ENCODE measurements at places on chromosomes 11 and 22.
A peak's percentile ranks its signal among the peaks of the same experiment; 100 is the strongest.

DNA sequence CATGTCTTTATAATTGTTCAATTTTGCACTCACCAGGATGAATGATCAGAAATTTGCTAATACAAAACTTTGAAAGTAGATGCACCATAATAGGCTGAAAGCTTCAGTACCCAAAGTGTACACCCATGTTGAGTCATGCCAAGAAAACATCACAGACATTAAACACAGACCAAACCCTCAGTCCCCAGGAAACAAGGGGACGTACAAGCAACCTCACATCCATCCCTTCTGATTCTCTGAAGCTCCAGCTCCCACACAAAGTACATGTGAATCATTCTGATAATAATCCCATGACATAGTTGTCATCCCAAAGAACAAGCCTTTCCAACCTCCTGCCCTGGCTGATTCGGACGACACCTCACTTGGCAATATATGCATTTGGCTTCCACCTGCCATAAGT, 183.8 kb downstream of the SNX19 start:
- DNase-seq, result no peak

- DNase-seq, result no peak
These were observed 19.0 kb upstream of the MYH9 start for GRCh38 chr22:36406721-36407120.

DNA sequence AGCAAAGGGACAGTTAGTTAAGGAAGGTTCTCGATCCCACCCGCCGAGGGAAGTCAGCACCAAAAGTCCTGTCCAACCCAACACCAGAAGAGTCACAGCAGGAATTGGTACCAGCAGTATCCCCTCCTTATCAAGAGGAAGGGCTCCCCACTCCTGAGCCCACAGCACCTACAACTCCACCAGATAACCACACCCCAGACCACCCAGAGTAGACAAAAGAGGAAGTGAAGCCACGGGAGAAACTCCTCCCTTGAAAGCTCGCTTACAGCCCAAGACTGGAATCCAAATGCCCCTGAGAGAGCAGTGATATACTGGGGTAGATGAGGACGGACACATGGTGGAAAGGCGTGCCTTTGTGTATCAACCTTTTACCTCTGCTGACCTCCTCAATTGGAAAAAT, 7.3 kb upstream of the CD5 start:
- DNase-seq, result no peak

DNA sequence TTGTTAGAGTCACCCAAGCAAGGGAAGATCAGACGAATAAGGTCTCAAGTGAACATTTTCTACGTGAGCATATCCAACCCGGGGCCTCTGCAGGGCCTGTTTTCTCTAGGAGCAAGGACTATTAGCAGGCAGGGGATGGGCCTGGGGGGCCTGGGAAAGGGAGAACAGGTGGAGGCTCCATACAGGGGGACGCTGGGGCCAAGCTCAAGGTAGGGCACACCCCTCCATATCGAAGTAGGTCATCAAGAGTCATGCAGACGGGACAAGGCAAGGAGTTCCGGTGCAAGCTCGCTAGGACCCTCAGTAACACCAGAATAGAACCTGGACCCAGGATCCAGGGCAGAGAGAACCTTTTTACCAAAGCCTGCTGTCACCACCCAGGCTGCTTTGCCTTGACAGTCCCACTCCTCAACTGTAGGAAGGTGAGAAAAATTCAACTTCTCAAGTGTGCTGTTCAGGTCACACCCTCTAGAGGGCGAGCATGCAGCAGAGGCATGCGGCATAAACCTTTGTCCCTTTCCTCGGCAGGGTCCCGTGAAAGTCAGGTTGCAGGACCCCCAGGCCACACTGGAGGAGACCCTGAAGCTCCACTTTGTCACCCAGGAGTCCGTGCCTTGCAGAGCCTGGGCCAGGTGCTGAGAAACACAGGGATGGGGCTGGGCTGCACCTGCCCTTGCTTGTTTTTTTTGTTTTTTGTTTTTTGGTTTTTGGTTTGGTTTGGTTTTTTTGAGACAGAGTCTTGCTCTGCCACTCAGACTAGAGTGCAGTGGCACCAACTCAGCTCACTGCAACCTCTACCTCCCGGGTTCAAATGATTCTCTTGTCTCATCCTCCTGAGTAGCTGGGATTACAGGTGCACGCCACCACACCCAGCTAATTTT, 8.6 kb upstream of the APOBEC3B start:
- no peak for DNase-seq

DNA sequence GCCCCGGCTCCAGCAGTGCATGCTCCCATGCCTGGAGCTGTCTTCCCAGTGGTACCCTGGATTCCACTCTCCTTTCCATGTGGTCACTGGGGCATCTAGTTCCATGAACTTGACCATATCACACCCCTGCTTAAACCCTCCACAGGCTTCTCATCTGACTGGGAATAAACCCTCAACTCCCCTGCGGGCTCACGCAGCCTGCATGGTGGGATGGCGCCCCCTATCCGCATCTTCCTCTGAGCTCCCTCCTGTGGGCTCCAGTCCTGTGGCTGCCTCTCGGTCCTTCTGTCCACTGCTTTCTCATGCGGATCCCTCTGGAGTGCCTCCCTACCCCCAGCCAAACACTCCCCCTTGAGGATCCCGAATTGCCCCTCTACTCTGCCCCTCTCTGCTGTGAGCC, 41.4 kb upstream of the TTLL12 start:
- DNase-seq, result peak; percentile 48

DNA sequence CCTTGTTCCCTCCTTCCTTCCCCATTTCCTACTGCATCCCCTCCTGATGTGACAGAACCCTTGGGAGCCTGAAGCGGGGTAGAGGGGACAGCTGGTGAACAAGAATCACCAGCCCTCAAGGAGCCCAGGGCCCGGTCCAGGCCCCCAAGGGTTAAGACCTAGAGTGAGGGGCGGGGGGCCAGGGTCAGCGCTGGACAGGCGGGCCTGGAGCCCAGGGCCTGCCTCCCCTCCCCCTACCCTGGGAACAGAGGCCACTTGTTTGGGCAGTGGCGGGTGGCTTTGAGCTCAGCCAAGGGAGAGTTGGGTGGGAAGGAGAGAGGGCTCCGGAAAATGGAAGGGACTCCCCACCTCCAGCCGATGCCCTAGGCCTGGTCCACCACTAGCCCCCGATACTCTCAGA, 2.1 kb downstream of the ARAP1 start:
- no peak for DNase-seq
